ENCODE measurements at places on chromosomes 6 and 20. TPM values are rescaled to one million over a fixed set of nuclear protein-coding genes. Genes with fewer than 3 reads are reported as not detected.

- peaks cover 3% of the 10 kb centered on the region for H3K4me1 ChIP-seq
- DNase-seq, result no peak
- peaks cover under 1% of the 10 kb centered on the region for H3K36me3 ChIP-seq
- H3K27ac ChIP-seq, result no peak overlapping the region
- H3K27me3 ChIP-seq, result no peaks in the 10 kb centered on the region
These were observed 25.4 kb downstream of the ATG5 start for GRCh38 chr6:106300020-106300780.

DNA sequence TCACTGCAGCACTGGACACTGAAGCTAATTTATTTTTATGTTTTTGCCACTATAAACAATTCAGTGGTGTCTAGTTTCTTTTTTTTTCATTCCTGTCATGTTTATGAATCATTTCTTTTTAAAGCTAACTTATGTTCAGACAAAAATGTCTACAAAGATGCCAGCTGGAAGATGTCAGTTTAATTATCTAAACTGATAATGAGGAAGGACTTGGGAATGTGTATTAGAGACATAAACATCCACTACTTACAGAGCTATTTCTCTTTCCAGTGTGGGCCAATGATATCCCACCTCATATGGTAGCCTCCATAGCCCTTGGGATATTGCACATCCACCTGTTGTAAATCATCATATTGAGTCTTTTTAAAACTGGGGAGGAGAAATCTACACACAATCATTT is 132.1 kb upstream of the FAM184A start:
- no peaks in the 10 kb centered on the region for H3K27me3 ChIP-seq
- H3K4me3 ChIP-seq, result no peak overlapping the region
- DNase-seq, result no peak
- H3K4me1 ChIP-seq, result no peaks in the 10 kb centered on the region
- H3K27ac ChIP-seq, result no peak overlapping the region
- H3K36me3 ChIP-seq, result no peaks in the 10 kb centered on the region

- no peaks in the 10 kb centered on the region for H3K27me3 ChIP-seq
- peaks cover 32% of the 10 kb centered on the region for H3K36me3 ChIP-seq
- no peak for DNase-seq
- H3K27ac ChIP-seq, result no peak overlapping the region
- H3K4me1 ChIP-seq, result no peaks in the 10 kb centered on the region
These were observed 19.4 kb downstream of the ESF1 start for GRCh38 chr20:13765299-13765698.

GRCh38 chr6:70180901-70181599 is 121.8 kb downstream of the COL9A1 start:
- H3K4me3 ChIP-seq, result no peak overlapping the region
- no peak for DNase-seq
- no peaks in the 10 kb centered on the region for H3K4me1 ChIP-seq
- no peak overlapping the region for H3K27ac ChIP-seq

The ZNF322 gene
- total RNA-seq, result 19.6 TPM

GRCh38 chr20:60306105-60306504 is 347.9 kb downstream of the CDH26 start:
- H3K36me3 ChIP-seq, result no peaks in the 10 kb centered on the region
- H3K4me3 ChIP-seq, result no peak overlapping the region

The GHRH gene
- total RNA-seq, result not detected

The GNAS-AS1 gene
- total RNA-seq, result 0.94 TPM

- H3K27me3 ChIP-seq, result no peaks in the 10 kb centered on the region
- H3K4me3 ChIP-seq, result no peak overlapping the region
- H3K27ac ChIP-seq, result no peak overlapping the region
- no peaks in the 10 kb centered on the region for H3K4me1 ChIP-seq
- no peak for DNase-seq
- no peaks in the 10 kb centered on the region for H3K36me3 ChIP-seq
These were observed 8.1 kb upstream of the BPI start for GRCh38 chr20:38295811-38296210.

GRCh38 chr6:147136057-147136456 is 68.2 kb upstream of the STXBP5 start:
- no peaks in the 10 kb centered on the region for H3K36me3 ChIP-seq
- H3K4me1 ChIP-seq, result no peaks in the 10 kb centered on the region
- H3K27ac ChIP-seq, result no peak overlapping the region
- DNase-seq, result no peak
- no peak overlapping the region for H3K4me3 ChIP-seq

DNA sequence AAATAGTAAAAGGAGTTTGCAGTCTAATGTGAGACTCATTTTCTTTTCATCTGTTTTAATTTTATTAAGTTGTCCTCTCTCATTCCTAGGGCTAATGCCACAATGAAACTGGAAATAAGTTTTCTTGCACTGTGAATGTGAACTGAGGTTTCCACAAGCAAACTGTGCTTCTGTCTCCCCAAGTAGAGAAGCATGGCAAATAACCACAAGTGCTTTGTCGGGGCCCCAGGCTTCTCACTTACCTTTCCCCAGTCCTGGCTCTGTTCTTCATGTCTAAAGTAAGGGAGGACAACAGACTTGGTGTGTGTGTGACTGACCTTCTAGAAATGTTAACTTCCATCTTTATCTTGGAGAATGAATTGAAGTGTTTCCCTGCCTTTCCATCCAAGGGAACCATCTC is 80.8 kb downstream of the CBFA2T2 start:
- H3K27ac ChIP-seq, result no peak overlapping the region
- no peaks in the 10 kb centered on the region for H3K27me3 ChIP-seq
- no peaks in the 10 kb centered on the region for H3K36me3 ChIP-seq
- no peak overlapping the region for H3K4me3 ChIP-seq
